T-helper 9 cell (primary cell): ENCODE measurements at places on chromosomes 2 and 18.

- DNase-seq, result no peak
Observed at GRCh38 chr18:47873625-47874024, 56.8 kb downstream of the SMAD2 start.

DNA sequence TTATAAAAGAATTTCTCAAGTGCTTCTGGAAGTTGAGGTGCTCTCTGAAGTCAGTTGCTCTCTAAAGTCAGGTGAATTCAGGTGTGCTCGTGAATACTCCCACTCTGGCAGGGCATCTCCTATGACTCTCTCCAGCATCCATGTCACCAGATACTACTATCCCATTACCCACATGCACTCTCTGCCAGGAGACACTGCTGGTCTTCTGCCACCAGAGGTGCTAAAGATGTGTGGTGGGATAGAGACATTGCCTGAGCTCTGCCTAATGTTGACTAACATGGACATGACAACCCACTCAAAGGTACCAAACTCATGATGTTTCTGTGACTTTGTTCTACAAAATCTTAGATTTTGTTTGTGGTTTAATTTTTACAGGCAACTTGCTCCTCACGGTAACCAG, 106.4 kb upstream of the HNRNPA3 start:
- no peak for DNase-seq

DNA sequence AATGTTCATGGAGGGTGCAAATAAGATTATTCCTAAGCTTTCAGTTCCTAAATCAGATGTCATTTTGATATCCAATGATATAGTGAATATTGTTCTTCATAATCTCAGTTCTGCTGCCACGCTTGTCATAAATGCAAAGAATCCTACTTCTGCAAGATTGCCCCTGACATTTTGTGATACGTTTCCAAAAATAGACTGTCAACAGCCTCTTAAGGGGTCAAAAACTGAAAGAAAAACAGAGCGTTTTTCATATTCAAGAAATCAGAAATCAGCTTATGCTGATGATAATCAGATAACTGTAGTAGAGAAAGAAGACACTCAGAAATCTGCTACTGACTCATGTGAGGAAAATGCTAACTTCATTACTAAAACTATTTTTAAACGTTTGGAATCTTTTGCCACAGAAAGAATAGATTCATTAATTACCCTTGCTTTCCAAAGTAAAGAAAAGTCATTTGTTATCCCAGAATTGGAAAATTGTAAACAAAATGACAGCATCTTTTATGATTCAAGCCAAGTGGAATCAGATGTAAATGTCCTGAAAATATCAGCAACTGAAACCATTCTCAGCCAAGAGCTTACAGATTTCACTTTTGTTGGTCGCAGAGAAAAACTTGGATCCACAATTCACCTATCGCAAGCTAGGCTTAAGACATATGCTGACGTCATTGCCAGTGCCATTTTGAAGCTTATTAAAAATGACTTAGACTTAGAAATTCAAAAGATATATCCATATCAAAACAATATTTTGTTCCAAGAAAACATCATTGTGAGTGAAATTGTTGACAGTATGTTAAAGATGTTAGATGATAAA, 55.1 kb downstream of the FSIP2 start:
- DNase-seq, result no peak

- no peak for DNase-seq
Observed at GRCh38 chr2:232419245-232420072, 12.8 kb downstream of the ALPG start.

DNA sequence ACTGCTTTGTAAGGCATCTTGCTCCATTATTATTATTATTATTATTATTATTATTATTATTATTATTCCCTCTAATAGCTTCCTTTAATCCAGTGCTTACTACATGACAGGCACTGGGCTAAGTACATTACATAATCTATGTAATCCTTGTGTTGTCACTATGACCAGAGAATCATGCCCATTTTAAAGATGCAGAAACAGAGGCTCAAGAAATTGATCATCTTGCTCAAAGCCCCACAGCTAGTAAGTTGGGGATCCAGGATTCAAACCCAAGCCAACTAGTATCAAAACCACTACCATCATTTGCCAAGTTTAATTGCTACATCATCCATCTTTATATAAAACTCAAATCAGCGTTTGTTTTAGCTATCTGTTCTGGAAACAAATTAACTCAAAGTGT, 594 bp upstream of the NGEF start:
- no peak for DNase-seq
